Stimulated activated CD4-positive, alpha-beta T cell treated with anti-CD3 and anti-CD28 coated beads, Interleukin-2, amount 100 ng/mL, for 48 hours (primary cell): ENCODE measurements at places on chromosomes 11 and 22.

DNA sequence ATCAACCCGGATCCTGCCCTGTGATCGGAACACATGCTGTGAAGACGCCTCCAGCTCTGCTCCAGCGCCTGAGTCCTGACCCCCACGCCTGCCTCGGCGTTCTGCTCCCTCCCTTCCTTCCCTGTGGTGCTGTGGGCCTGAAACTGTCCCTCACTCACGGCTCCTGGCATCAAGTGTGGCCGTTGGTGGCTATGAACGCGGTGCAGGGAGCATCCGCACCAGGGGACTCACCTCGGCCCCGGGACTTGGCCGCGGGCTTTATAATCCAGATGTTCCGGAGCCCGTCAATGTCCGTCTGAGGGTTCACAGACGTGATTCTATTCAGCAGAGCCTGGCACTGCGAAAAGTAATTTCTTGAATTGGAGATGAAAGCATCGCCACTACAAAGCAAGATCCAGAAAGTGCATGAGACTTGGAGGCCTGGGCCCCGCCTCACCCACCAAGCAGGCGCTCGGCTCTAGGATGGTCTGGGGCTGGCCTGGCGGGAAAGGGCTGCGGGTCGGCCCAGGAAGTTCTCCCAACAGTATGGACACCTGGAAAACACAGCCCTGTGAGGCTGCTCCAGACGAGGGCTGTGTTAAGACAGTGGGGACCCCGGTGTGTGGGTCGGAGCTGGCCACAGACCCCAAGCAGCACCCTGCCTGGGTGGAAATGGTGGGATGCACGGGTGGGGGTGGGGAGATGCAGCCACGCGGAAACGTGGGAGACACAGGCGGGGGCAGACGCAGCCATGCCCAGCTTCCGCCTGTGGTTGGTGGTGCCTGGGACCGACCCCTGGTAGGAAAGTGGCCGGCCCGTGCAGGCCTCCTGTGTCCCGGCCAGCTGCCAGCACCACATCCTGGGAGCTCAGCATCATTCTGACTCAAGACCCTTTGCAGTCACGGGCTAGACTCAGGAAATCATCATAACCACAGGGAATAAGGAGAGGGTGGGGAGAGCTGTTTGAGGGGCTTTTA lies 21.8 kb upstream of the IL17REL start:
- no peak for DNase-seq

- DNase-seq = no peak
These were observed 6.4 kb downstream of the CLMP start for GRCh38 chr11:123188508-123189165.

DNA sequence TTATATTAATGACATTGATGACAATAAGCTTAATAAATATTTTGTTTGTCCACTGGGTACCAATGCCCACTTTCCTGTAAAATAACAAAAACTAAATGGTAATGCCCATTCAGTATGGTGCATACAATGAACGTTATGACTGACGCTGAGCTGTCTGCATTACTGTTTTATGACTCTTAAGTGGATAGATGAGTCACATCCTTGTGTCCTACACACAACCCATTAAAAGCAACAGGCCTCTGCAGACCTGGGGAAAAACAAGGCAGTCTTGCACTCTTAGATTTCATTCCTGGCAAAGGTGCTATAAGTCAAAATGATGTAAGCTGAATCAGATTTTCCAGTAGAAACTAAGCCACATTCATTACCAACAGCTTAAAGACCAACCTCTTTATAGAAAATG lies 176.3 kb upstream of the TMEM45B start:
- DNase-seq = peak; percentile 26

- no peak for DNase-seq
These were observed 3.6 kb upstream of the OR51L1 start for GRCh38 chr11:4991060-4991459.

DNA sequence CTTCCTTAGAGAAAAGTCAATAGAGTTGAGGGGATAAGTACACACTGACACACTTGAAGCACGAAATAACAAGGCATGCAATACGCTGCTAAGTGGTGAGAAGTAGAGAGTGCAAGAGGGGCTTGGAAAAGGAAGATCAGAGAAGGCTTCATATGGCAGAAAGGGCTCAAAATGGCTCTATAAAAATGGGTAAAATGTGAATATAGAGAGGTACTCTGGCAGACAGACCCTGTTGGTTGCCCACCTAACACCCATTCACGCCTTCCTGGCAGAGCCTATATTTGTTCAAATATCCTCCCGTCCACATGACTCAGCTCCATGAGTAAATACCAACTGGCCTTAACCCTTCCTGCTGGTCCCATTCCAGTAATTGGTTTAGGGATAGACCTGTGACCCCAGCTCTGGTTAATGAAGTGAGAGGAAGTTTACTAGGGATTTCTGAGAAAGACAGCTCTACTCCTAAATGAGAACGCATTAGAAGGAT lies 38.9 kb upstream of the CCDC34 start:
- DNase-seq = no peak

DNA sequence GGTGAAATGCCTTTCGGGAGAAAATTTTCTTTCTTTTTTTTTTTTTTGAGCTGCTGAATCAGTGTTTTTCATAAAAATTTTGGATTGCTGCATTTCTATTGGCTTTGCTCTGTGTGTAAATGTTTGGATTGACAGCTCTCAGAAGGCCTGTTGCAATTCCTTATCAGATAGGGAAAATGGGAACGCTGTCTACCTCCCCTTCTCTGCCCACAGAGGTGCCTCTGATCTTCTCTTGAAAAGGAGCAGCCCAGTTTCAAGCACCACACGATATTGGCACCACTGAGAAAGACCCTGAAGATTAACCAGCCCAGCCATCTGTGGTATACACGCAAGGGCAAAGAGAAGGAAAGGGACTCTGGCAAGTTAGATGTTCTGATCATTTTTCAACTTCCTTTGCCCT lies 1272.2 kb downstream of the LRRC4C start:
- no peak for DNase-seq

GRCh38 chr11:100719362-100719761 lies 32.3 kb downstream of the ARHGAP42 start:
- DNase-seq = no peak
